NCI-H2081 (cell line): ENCODE measurements at places on chromosomes 2 and 18.
A peak's percentile ranks its signal among the peaks of the same experiment; 100 is the strongest.

- DNase-seq: no peak
Observed at GRCh38 chr2:161570424-161571050, 53.7 kb upstream of the SLC4A10 start.

DNA sequence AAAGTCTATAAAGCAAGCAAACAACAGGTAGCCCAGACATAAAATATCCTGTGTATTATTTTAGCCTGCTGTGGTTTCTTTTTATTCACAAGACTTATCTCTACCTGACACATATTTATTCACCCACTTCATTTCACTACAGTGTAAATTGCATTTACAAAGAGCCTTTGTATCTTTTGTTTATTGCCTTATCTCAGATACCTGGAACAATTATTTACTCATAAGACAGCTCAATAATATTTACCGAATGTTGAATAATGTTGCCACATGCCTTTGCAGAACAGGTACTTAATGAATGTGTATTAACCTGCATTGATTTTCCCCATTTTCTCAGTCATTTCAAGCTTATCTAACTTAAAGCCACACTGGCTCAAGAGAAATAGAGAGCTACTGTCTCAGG, 603.6 kb downstream of the FBXO15 start:
- DNase-seq: no peak

- no peak for DNase-seq
Observed at GRCh38 chr2:169047256-169048250, 16.4 kb upstream of the ABCB11 start.

DNA sequence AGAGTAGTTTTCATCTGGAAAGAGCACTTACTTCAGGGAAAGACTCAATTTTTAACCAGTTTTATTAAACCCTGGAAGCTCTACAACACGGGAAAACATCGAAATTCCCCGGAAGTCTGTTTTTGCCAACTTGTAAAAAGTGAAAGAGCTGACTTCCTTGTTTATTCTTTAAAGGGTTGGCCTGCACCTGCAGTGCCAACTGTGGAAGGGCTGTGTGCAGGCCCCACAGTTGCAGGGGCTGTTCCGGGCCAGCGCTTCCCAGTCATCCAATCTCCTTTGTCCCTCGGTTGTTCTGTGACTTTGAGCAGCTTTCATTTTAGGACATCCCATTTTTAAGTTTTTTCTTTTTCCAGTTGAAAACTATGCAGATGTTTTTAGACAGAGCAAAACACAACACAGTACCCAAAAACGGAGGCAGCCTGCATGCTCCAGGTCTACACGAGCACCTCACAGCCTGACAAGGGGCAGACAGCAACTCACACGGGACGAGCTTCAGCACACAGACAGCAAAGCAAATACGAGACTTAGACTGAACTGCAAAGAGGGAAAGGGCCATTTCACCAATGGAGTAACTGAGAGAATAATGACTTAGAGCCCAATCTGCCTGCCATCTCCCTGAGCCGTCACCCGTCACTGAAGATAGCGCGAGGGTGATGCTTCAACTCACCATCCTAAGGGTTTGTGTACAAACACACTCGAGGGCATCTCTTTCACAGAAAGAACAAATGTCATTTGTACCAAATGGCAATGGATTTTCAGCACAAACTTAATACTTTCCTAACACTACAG, 70.6 kb downstream of the EMILIN2 start:
- no peak for DNase-seq

DNA sequence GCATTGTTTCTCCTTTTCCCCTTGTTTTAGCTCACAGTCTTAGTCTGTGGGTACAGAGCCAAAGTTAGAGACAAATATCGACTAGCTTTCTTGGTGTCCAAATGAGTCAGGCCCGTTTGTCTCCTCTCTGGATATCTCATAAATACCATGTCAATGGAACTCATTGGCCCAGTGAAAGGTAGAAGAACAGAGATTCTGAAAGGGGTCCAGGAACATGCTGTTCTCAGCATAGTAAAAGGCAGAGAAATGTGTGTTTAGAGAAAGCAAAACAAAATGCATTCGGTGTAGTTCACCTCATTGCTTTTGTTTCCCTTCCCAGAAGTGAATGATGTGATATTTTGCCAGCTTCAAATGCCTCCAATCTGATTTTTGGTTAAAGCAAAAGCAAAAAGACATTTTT, 238.6 kb upstream of the SLC8A1 start:
- DNase-seq: no peak

DNA sequence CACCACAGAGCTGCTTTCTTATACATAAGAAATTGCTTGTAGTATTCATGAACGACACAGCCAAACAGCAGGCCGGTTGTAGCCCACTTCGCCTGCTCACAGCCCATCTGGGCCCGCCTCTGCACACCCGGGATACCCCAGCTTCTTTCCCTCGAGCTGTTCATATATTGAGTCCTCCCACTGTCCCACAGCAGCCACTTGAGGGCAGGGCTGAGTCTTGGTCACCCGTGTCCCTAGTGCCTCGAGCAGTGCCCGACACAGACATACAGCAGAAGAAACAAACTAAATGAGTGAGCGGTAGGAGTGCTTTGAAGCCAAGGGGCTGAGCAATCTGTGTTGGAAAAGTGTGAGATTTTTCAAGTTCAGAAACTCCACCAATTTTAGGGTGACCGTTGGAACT, 251.4 kb downstream of the KLHL29 start:
- no peak for DNase-seq

DNA sequence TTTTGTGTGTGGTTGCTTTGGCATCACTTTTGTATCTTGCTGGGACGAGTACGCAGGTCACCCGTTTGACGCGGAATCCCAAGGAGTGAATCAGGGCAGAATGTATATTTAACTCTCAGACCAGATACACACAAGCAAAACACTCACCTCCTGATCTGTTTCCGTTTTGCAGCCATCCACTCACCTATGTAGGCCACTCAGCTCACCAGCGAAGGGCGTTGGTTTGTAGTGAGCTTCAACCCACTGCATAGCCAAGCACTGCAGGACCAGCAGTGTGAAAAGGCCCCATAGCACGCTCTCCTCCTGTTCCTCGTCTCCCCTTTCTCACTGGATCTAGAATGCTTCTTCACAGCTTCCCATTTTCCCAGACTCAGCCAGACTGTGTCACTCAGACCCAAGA, 58.3 kb downstream of the ZNF532 start:
- DNase-seq: no peak

GRCh38 chr2:174673876-174674275, 76.3 kb upstream of the WIPF1 start:
- no peak for DNase-seq

DNA sequence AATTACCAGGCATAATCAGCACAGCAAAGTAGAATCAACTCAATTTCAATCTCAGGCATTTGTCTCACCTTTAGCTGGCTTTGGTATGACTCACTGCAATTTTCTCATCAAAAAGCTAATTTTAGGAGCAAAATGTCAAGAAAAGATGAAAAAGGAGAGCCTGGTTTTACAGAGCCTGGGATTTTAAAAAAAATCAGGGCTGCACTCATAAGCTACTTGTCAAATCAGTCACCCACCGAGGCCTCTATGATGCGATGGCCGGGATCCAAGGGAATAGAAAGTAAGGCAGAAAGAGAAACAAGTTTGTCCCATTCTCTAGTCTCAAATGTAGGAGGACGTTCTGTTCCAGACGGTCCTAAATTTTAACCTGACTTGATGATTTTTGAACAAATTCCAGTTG, 170.9 kb downstream of the SOCS6 start:
- no peak for DNase-seq

DNA sequence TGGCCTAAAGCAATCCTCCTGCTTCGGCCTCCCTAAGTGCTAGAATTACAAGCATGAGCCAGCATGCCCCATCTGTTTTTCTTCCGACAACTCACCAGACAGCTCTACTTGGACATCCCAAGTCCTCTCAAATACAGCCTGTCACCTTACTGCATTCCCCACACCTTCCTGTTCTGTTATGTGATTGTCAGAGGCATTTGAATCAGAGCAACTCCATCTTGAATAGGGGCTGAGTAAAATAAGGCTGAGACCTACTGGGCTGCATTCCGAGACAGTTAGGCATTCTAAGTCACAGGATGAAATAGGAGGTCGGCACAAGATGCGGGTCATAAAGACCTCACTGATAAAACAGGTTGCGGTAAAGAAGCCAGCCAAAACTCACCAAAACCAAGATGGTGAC, 17.3 kb downstream of the ACVR1 start:
- DNase-seq: no peak

DNA sequence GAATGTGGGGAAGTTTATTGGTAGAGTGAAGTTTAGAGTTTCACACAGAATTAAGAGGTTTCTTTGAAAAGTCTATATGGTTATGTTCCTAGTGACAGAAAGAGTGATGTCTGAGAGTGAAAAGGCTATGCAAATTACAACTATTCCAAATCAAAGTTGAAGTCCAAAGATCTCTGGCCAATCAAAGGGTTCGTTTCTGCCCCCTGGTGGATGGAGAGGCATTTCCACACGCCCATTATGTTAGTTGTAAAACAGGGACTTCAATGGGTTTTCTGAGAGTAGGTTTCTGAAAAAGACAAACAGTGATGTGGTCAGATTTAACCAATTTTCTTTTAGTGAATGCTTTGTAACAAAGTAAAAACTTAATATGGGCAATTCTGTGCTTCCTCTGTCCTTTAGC, 441.5 kb upstream of the POU3F3 start:
- DNase-seq: peak; percentile 37

GRCh38 chr2:172613040-172613439, 57.1 kb downstream of the PDK1 start:
- DNase-seq: no peak

- DNase-seq: no peak
Observed at GRCh38 chr2:211498551-211499205, 942.3 kb downstream of the CPS1 start.

- DNase-seq: no peak
Observed at GRCh38 chr2:230319211-230319862, 7.7 kb upstream of the SP140L start.
